Brain (organoid and tissue), 16 donors: ENCODE measurements at places on chromosomes 3 and 15.

DNA sequence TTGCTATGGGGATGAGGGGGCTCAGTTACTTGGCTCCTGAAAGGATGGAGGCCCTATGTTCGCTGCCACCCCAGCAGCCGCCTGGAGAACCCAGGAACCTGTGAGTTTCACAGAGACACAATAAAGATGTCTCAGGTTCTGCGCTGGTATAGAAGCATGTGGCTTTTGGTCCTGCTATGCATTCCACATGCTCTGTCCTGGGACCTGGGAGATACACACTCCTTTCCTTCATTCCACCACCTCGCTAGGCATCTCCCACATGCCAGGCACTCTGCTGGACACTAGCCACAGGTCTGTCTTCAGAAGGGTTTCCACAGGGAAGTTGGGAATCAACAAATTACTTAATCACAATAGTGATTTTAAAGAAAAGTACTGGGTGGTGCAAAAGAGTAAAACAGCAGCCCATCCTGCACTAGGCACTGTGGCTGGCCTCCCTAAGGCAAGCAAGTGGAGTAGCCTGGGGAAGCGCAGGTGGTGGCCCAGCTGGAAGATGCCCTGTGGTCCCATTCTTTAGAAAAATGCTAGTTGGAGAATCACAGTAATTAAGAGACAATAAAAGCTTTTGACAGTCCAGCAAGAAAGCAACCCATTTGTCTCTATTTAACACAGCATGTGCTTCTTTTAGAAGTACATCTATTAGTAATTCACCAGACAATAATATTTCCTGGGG lies 408.9 kb upstream of the WNT5A start:
- peak; percentile 33 for DNase-seq

DNA sequence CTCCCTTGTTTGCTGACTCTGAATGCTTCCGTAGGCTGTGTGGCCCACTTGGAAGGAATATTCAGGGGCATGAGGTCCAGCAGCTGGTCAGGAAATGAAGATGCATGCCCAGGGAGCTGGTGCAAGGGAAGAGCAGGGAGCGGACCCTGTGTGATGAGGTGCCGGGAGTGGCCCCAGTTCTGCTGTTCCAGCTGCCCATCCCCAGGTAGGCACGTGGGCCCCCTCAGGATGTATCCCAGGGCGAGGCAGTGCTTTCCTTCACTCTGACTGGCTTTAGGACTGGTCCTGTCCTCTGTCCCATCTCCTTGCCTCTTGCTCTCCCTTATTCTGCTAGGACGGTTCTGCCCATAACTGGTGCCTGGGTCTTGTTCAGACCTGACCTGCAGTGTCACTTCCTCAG lies 1.1 kb upstream of the FAM3D start:
- DNase-seq: no peak

DNA sequence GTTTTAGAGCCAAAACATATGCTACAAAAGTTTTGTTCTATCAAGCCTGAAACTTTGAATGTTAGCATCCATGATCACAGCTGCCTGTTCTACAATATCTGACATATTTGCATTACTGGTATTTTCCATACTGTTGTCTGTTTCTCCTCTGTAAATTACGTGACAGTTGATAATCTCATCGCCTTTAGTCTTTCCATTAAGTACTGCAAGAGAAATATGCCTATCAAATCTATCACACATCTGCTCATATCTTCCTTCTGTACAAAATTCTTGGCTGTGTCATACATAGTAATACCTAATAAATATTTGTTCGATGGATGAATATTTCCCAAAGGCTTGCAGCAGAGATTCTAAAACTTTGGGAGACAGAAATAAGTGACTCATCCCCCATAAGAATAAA lies 717.3 kb downstream of the OTOL1 start:
- DNase-seq: no peak

DNA sequence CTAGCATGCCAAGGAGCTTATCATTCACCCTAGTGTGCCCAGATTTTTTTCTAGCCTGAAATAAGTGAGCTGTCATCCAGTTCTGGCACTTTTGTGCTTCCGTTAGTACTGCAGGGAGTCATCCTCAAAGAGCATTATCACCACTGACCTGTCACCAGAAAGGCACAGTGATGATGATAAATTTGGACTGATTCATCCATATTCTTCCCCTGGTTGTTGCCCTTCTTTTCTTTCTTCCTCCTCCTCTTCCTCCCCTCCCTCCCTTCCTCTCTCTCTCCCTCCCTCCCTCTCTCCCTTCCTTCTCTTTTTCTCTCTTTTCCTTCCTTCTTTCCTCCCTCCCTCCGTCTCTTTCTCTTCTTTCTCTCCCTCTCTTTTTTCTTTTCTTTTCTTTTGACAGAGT lies 21.3 kb downstream of the SLC35G2 start:
- no peak for DNase-seq

DNA sequence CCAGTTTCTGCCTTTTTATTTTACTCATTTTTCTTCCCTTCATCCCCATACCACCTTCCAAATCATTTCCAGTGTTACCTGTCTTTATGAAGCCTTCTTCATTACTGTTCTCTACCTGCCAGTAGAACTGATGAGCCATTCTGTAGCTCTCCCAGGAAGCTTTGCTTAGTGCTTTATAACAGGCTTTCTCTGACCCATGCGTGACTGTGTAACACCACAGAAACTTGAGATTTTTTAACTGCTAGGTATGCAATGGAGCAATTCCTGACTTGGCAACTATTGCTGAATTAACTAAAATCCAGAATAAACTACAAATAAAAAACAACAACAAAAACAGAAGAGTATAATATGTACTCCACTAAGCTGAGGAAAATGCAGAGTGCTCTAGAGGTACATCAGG lies 289.2 kb downstream of the ROBO1 start:
- no peak for DNase-seq
